ENCODE measurements at places on chromosomes 7 and 10.
A peak's percentile ranks its signal among the peaks of the same experiment; 100 is the strongest.

DNA sequence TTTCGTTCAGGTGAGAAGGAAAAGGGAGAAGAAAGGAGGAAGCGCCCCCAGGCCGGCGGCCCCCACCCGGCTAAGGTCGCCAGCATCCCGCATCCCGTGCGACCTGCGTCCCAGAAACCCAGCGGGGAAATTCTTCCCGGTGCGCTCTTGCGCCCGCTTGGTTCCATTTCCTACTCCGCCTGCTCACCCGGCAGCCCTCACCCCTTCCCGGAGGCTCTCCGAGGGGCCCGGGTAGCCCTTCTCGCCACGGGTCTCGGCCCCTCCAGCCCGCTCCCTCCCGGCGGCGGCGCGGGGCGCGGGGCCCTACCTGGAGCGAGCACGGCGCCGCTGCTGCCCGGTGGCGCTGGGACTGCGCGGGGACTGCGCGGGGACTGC, at the start of gene PRKCQ:
Gene PRKCQ (minus strand): TSS at position 373 of the 375 bp plus-strand sequence. CDS start 65,141 bp downstream, outside the sequence.
- DNase-seq = no peak

DNA sequence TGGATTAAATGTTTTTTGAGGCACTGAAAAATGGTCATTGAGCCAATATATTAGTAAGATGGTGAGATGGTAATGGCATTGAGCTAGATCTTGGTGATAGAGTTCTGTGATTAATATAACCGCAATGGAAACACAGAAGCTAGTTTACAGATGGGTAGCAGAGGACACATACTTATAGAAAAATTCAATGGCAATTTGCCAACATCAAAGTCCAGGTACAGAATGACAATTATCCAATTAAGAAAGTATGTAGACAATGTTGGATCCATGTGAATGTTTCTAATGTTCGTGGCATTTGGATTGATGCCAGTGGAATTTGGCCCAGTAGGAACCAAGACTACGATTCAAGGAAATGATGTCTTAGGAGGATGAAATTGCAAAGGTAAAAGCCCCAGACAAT, 187.8 kb downstream of the GNAT3 start:
- no peak for DNase-seq

DNA sequence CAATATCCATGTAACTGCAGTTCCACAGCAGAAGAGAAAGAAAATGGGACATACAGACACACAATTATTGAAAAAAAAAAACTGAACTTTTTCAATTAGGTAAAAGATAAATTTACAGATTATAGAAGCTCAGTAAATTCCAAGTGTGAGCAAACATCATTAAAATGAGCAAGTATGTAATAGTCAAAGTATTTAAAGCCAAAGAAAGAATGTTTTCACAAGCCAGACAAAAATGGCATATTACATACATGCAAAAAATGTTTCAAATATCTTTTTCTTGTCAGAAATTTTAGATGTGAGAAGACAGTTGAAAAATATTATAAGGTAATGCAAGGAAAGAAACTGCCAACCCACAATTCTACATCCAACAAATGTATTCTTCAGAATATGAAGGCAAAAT, 150.2 kb upstream of the AKR1E2 start:
- no peak for DNase-seq

GRCh38 chr10:132648072-132648850, 110.7 kb downstream of the INPP5A start:
- DNase-seq = no peak

- no peak for DNase-seq
Measured at GRCh38 chr7:98286701-98287485, 5.4 kb downstream of the BRI3 start.

GRCh38 chr7:46109437-46109836, 188.4 kb upstream of the IGFBP3 start:
- no peak for DNase-seq

- peak; percentile 21 for DNase-seq
Measured at GRCh38 chr7:2313450-2314208, 612 bp downstream of the SNX8 start.

DNA sequence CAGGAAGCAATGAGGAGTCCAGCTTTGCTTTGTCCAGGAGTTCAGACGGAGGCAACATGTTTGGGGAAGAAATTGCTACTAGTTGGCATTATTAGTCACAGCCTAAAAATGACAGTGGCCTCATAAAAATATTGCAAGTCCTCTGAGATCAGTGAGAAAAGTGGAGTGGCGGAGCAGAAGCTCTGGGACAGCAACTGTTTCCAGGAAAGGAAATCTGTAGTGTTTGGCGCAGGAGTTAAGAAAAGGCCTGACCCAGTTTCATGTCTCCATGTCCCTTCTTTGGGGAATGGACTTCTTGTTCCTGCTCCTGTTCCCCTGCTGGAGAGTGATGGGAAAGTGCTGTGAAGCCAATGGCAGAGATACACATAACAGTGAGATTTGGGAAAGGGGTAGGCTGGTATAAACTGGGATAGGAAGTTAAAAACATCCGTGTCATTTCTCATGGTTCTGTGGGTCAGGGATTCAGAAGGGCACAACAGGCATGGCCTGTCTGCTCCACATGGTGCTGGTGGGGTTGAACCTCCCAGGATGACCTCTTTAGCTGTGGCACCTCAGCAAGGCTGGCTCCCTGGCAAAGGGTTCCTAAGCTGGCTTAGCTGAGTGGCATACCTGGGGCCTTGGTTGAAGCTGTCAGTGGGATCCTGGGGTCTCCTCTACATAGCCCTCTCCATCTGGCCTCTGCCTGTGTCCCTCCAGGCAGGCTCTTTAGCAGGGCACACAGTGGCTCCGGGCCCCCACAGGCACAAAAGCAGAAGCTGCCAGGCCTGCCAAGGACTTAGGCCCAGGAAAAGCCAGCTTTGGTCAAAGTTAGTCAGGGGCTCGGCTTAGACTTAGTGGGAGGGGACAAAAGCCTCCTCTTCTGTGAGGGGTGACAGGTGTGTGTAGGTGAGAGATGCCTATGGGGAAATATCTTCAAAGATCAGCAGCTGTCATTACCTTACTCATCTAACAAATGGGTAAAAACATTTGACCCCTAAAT, 77.7 kb downstream of the WDFY4 start:
- DNase-seq = no peak

GRCh38 chr10:88194041-88194887, 330.8 kb downstream of the PTEN start:
- no peak for DNase-seq

GRCh38 chr7:148967602-148968001, 60.7 kb downstream of the PDIA4 start:
- DNase-seq = no peak

GRCh38 chr10:3496138-3496537, 288.9 kb downstream of the KLF6 start:
- DNase-seq = no peak

GRCh38 chr10:47456079-47456785, 27.7 kb downstream of the ANXA8 start:
- no peak for DNase-seq

GRCh38 chr7:144403649-144404061, at the start of gene NOBOX:
Gene NOBOX (minus strand): TSS chr7:144403693.
- no peak for DNase-seq

Data from HL-60 (cell line).